GDM1 (cell line): ENCODE measurements at places on chromosomes 5 and 9.

DNA sequence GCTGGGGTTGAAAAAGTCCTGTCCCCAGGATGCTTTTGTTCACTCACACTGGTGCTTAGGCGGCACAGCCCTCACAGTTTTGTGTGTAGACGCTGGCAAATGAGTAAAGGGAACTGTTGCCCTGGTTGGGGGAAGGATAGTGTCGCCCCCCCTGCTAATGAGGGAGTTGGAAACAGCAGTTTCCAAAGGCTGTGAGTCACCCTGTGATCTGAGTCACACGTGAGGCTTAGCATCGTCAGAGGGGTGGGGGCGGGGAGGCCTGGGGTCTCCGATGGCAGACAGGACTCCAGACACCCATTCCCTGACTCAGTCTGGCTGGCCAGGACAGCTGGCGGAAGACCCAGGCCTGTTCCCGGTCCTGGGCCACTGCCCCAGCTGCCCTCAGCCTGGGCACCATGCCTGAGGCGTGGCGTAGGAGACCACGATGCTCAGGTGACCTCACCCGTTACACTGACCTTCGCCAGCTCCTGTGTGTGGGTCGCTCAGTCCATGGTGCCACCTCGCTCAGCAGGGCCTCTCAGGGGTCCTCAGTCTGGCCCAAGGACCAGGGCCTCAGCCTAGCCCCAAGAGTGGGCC, 2.9 kb downstream of the DNAJB5 start:
- no peak for DNase-seq

DNA sequence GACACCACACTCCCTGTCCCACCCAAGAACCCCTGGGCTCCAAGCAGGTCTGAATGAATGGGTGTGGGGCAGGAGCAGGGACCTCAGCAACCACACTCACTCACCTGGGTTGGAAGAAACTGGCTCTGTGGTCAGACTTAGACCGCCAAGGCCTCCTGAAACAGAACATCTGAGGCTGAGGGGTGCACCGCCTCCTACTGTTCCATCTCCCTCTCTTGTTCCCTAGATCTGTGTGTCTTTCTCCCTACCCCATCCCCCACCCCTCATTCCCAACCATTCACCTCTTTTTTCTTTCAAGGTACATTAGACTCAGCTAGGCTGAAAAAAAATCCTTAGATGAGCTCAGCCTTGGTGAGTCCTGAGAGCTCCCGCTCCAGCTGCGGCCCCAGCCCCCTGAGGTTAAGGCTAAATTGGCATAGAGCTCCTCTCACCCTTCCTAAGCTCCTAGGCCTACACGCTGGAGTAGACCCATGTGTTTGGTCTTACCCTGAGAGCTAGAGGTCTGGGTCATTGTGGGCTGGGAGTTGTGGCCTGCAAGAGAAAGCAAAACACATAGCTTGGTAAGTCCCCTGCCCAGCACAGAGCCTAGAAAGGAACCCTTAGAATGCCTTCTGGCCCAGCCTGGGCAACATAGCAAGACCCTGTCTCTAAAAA, 4.8 kb downstream of the ECSCR start:
- DNase-seq, result no peak

GRCh38 chr9:94031380-94031779, 52.9 kb upstream of the PTPDC1 start:
- DNase-seq, result no peak

GRCh38 chr9:2086971-2087370, 71.8 kb downstream of the SMARCA2 start:
- no peak for DNase-seq

DNA sequence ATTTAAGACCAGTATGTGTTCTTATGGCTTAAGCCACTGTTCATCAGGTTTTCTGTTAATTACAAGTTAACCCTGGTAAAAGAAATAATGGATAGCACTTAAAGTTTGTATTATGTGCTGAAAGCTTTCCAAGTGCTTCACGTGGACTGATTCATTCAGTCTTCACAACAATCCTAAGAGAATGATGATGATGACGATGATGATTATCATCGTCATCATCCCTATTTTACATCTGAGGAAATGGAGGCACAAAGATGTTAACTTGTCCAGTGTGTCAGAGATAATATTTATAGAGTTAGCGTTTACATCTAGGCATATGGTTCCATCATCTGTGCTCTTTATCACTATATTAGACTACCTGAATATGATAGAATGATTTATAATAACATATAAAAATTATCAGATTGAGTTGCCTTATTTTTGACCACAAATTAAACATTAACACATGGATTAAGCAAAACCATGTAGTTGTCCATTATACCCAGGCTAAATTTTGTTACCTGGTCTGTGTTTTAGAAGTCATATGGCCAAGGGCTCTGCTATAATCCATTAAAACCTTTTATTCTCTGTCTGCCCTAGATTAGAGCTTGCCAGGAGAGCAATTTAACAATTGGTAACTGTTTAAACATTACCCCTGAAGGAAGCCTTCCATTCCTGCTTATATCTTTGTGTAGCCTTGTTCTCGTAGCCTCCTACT, 102.3 kb upstream of the MAP3K1 start:
- DNase-seq, result no peak

DNA sequence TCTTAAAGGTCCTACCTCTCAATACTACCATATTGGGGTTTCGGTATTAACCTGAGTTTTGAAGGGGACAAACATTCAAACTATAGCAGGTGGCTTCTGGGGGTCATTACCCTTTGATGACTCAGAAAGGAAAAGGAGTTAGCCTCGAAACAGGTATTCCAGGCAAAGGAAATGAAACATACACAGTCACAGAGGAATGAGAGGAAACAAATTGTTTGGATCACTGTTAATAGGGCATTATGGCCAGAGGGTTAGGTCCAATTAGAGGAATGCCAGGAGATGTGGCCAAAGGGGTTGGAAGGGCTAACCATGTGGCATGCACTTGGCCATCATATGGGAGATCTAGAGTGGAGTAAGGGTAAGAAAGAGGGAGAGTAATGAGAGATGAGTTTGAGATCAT, 23.9 kb upstream of the NIM1K start:
- no peak for DNase-seq

DNA sequence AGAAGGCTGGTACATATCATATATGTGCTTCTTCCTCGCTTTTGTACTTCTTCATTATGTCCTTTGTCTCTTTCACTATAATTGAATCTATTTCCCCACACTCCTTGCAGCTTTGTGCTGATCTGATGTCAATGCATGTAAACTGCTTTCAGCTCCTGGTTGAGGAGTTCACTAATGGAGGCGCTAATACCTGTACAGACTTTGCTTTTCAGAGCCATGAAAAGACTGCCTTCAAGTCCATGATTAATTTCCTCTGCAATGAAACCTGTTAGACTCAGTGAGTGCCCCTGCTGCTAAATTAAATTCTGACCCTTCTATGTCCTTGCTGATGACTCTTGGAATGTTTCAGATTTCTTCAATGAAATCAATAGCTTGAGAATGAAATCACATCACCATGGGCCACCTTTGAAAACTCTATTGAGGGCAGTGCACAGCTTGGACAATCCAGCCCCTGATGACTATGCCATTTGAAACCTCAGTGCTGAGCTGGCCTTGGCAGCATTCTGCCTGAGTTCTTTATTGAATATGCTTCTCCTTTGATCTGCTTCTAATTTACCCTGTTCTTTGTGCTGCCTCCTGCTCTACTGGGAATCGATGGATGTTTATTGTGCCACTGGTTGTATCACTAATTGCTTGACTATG, 358.2 kb upstream of the DMAC1 start:
- no peak for DNase-seq

GRCh38 chr9:18568973-18569372, 95.0 kb downstream of the ADAMTSL1 start:
- DNase-seq, result no peak

- no peak for DNase-seq
These were observed 65.2 kb upstream of the SLC25A51 start for GRCh38 chr9:37969130-37969529.

DNA sequence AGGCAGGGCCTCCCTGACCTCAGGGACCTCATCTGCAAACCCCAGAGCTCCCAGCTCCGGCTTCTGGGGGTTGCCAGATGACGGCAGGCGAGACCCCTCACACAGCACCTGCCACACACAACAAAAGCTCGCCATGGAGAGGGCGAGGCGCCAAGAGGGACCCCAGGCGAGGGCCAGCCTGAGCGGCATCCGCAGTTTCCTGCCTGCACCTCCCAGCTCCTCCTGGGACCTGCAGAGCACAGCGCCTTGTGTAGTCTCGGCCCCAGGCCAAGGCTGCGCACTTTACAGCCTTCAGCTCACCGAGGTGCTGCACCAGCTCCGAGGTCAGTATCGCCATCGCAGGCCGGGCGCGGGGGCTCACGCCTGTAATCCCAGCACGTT, 82.4 kb upstream of the ADAMTS2 start:
- no peak for DNase-seq

GRCh38 chr5:90096415-90097081, 313.0 kb downstream of the CETN3 start:
- DNase-seq, result no peak
